Fibroblast of lung (primary cell): ENCODE measurements at places on chromosomes 5 and 9. TPM values are rescaled to one million over a fixed set of nuclear protein-coding genes. Genes with fewer than 3 reads are reported as not detected.
A peak's percentile ranks its signal among the peaks of the same experiment; 100 is the strongest.

Gene SLC31A2
- 12.6 and 17.8 TPM in 2 replicates for total RNA-seq

Gene TEX48
- not detected in 2 replicates for total RNA-seq

Gene GGTA1
- total RNA-seq = under 0.01 TPM in 1 of 2 replicates, not detected in the other

Gene PCDHB3
- total RNA-seq = 0.77 and 1.7 TPM in 2 replicates

Gene UIMC1
- 36.2 and 36.7 TPM in 2 replicates for total RNA-seq

Gene ABL1
- 47.8 and 65.4 TPM in 2 replicates for total RNA-seq

Gene FOXD4
- total RNA-seq = 0.17 and 0.26 TPM in 2 replicates

GRCh38 chr9:130150779-130151382, 21.3 kb upstream of the NCS1 start:
- DNase-seq = peak; percentile 15

DNA sequence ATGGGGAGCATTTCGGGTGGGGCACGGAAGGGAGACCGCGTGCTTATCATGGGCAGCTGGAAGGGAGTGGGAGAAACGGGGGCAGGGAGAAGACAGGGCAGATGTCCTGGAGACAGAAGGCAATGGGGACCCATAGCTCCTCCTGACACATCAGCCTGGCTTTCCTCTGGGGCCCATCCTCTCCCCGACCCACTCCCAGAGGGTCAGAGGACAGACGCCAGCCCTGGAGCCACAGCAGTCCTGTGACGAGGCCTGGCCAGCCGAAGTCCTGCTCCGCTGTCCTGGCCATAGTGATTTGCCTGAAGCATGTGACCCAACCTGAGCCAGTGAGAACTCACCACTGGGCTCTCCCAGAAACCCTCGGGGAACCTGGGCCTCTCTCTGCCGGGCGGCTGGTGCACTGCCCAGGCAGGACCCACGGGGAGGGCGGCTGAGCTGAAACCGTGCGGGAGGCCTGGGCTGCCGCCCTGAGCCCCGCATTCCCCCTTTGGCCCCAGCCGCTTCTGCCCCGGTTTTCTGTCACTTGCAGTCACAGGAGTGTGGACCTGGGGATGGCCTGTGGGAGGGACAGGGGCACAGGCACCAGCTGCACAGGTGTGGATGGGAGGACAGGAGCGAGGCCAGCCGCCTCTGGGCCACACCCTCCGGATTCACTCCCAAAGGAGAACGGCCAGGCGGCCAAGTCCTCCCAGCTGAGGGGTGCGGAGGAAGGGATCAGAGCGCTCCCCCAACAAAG, 19.8 kb downstream of the ADAMTS2 start:
- no peak for DNase-seq

- no peak for DNase-seq
Measured at GRCh38 chr9:134240361-134240760, 76.0 kb upstream of the RNU6ATAC start.

- no peak for DNase-seq
Measured at GRCh38 chr9:106697390-106697749, 165.6 kb upstream of the ZNF462 start.

DNA sequence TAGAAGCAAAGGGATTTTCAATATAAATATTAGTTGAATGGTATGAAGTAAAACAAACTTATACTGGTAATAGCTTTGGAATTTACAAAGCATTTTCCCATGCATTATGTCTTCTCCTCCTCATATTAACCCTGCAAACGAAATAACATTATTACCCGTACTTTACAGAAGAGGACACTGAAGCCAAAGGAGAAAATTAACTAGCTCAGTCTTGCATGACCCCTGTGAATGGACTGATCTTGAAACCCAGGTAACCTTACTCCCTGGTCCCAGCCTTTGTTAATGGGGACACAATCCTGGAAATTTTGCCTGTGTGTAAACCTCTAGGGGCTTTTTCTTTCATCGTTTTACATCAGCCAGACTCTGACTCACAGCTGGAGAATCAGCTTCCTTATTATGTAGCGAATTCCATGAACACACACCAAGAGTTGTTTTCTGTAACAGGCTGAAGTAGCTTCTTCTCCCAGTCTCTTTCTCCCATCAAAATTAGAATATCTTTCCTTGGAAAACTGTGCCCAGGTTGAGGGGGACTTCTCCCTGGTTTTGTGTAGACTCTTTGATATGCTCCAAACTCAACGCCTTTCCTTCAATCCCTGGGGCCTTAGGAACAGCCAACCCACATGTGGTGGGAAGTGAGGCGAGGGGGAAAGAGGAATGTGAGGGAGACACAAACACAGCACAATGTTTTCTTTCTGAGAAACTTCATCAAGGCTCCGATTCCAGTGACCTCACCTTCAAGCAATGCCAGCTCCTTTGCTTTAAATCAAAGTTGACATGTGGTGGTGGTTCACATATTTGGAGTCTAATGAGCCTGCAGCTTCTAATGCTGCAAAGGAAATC, 480.9 kb upstream of the PAPPA start:
- DNase-seq = peak; percentile 99

GRCh38 chr5:90939211-90939610, 380.6 kb downstream of the ADGRV1 start:
- DNase-seq = peak; percentile 43

DNA sequence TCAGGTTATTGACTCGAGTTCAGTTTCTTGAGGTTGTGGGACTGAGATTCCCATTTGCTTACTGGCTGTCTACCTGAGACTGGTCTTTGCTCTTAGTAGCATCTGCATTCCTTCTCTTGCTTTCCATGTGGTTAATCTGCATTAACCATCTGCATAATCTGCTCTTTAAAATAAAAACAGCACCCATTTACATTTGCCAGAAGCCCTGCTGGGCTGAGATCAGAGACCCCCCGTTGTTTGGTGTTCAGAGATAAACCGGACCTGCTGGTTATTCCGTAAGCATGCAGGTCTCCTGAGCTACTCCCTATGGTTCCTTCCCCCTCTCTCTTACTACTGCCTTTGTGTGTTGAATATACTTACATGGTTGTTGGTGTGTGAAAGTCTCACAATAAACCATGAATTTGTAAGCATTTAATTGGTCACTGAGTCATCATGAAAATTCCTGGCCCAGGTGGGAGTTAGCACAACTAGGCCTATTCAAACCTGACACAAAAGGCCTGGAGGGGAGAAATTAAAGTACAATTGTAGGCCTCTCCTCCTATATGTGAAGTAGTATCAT, 396.7 kb downstream of the MRPS30 start:
- no peak for DNase-seq

- no peak for DNase-seq
Measured at GRCh38 chr5:179817470-179817840, 3.2 kb upstream of the SQSTM1 start.

DNA sequence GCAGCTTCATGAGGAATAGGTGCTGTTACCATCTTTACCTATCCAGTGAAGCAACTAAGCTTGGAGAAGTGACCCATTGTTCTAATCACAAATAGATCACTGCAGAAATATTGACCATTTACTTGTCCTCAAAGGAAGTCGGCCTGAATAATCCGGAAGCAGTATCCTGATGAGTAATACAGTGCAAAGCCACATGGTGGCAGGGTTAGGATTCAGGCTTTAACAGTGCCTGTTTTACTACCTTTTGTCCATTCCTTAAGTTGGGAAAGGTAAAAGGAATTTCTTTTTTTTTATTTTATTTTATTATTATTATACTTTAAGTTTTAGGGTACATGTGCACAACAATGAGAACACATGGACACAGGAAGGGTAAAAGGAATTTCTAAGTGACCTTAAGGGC, 336.3 kb downstream of the KDM4C start:
- DNase-seq = no peak

- no peak for DNase-seq
Measured at GRCh38 chr9:116204252-116204882, 50.8 kb downstream of the PAPPA start.

- no peak for DNase-seq
Measured at GRCh38 chr9:137630126-137630525, 11.3 kb downstream of the EHMT1 start.

DNA sequence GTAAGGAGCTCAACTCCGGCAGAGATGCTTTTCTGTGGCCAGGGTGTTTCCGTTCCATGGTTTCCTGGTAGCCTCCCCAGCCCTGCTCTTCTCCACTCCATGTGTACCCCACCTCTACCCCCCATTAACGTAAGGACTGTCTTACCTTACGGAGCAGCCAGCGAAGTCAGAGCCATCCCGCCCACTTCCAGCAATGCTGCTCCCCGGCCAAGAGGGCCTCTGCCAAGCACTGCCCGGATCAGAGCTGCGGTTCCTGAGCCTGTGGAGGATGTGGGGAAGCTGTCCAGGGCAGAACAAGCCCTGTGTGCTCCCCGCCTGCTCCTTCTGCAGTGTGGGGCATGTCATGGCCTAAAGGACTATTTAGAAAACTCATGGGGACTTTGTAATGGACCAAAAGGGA, 261.2 kb downstream of the GADD45G start:
- no peak for DNase-seq

DNA sequence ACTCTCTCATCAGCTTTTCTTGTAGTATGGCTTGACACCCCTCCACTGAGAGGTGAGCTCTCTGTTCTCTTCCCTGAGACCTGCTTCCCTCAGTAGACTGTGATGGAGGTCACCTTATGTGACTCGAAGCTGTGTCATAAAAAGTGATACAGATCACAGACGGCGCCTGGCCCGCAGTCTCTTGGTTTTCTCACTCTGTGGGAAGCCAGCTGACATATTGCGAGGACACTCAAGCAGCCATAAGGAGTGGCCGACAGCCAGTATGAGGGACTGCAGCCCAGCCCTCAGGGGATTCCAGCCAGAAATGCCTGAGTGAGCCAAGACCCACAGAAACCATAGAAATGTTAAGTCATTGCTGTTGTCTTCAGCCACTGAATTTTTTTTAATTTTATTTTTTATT, 38.0 kb downstream of the GADD45G start:
- peak; percentile 28 for DNase-seq

DNA sequence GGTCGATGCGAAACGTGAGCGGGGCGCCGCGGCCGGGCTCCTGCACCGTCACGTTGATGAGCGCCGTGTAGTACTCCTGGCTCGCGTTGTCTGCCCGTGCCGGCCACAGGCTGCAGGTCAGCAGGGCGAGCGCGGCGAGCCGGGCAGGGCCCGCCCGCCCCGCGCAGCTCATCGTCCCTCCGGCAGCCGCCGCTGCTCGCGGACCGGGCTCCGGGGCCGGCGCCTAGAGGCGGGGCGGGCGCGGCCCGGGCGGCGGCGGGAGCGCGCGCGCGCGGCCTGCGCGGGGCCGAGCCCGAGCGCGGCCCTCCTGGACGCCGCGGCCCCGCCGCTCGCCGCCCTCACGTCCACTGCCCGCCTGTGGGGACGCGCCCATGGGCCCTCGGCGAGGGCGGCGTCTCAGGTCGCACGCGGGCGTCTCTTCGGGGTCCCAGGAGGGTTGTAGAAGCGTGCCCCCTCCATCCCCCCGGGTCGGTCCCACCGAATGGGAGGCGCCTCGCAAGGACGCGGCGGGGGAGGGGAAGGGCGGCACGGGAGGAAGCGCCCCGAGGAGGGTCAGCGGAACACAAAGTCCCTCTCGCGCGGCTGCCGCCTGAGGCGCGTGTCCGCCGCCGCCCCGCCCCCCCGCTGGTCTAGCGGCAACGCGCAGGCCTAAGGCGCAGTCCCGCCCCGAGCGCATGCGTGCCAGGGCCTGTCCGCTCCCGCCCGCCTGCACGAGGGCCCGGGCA, at the start of gene RNF130:
TSS of gene RNF130 (minus strand) at position 229 of the 725 bp plus-strand sequence. CDS start at position 172, 57 bp downstream.
- DNase-seq = peak; percentile 94

- DNase-seq = no peak
Measured at GRCh38 chr5:167219298-167219697, 1072.1 kb upstream of the WWC1 start.

GRCh38 chr9:128723352-128723865, 518 bp downstream of the ZDHHC12 start:
- no peak for DNase-seq
